ENCODE measurements at places on chromosomes 1 and 21.
A peak's percentile ranks its signal among the peaks of the same experiment; 100 is the strongest.

GRCh38 chr1:217403026-217403720, 227.7 kb downstream of the GPATCH2 start:
- DNase-seq = no peak

DNA sequence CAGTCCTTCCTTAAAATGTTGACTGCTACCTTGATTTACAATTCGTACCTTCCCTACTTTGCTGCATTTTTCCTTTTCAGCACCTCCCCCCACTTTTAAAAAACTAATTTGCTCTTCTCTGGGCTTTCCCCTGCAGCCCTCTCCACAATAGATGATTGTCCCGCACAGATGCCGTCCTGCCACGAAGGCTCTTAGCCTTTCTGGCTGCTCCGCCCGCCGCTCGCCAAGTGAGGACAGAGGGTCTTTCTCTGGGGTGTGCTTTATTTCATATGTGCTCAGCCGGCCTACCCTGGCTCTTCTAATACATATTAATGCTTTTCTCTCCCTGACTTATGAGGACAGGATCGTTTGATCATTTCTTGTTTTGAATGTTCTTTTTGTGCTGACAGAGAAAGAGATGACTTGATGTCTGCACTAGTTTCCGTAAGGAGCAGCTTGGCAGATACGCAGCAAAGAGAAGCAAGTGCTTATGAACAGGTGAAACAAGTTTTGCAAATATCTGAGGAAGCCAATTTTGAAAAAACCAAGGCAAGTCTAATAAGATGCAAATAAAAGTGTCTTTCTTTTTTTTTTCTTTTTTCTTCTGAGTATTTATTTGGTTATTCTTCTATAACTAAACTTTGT, 60.6 kb downstream of the SDCCAG8 start:
- no peak for DNase-seq

DNA sequence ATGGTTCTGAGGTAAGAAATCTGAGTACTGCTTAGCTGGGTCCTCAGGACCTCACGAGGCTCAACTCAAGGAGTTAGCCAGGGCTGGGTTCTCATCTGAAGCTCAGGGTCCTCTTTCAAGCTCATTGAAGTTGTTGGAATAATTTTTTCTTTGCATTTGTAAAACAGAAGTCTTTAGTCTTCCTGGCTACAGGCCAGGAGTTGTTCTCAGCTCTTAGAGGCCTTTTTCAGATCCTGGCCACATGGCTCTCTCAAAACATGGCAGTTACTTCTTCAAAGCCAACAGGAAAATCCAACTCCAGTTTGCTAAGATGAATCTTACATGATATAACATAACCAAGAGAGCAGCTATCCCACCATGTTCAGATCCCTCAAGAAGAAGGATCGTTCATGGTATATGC, 92.3 kb upstream of the CHODL start:
- DNase-seq = no peak

DNA sequence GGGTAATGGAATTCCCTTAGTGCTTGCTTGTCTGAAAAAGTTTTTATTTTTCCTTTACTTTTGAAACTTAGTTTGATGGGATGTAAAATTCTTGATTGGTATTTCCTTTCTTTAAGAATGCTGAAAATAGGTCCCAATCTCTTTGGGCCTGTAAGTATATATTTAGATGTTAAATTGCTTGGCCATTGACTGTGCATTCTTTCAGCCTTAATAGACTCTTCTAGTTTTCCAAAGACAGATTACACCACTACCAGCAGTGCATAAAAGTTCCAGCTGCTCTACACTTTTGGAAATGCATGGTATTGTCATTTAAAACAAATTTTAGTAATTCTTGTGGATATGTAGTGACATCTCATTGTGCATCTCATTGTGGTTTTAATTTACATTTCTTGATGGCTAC, 464.8 kb upstream of the USP24 start:
- no peak for DNase-seq

- DNase-seq = no peak
These were observed 20.2 kb downstream of the LDLRAP1 start for GRCh38 chr1:25563330-25564215.

DNA sequence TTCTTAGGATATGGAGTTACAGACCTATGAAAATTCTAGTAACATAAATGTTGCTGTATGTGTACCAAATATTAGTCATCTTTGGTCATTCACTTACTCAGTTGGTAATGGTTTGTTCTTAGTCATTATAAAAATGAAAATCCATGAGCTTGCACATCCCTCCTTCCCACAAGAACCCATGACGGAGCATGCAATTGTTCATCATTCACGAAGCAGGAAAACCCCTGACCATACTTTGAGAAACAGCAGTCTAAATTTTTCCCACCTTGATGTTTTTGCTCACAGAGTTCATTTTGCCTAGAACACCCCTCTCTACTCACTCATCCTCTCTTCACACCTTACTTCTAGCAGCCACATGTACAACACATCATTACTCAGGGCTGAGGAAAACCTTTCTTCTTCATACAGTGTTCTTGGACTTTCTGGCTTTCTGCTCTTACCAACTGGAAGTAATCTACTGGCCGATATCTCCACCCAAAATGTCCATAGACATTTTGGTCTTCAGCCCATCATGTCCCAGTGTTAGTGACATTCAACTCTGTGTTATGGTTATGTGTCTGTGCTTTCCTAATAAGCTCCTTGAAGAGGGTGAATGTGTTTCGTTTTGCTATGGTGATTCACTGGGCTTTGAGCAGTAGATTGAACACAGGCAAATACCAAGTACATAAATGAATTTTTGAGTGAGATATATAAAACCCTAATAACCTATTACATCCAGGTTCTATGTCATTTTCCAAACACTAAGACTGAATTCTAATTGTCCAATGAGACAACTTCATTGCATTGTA, 189.9 kb downstream of the ZC3H11B start:
- no peak for DNase-seq

GRCh38 chr1:22792396-22793160, 81.9 kb downstream of the EPHB2 start:
- DNase-seq = no peak

DNA sequence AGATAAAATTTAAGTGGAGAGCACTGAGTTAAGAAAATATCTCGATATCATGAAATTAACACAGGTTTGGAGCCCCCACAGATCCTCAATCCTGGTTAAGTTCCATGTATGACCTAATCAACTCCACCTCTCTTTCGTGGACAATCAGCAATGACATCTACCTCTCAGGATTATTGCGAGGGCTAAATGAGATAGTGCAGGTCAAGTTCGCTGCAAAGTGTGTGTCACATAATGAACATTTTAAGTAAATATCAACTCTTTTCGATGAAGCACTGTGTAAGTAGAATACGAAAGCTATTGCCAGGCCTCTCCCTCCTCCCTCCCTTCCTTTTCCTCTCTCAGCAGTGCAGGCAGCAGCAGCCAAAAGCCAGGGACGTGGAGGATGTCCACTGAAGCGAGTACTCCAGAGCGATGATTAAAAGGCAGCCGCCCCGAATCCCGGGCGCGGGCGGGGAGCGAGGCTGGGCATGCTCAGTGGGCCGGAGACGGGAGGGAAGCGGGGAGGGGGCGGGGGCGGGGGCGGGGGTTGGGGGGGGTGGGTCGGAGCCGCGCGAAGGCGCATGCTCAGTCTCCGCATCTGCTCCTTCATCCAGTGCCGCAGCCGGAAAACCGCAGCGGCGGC, at the start of gene CAMSAP2:
Gene CAMSAP2, plus strand, starts transcription at position 567 of the 622 bp plus-strand sequence. CDS start 935 bp downstream, outside the sequence.
- DNase-seq = peak; percentile 56

- DNase-seq = no peak
These were observed 11.9 kb downstream of the ALX3 start for GRCh38 chr1:110058591-110058990.

DNA sequence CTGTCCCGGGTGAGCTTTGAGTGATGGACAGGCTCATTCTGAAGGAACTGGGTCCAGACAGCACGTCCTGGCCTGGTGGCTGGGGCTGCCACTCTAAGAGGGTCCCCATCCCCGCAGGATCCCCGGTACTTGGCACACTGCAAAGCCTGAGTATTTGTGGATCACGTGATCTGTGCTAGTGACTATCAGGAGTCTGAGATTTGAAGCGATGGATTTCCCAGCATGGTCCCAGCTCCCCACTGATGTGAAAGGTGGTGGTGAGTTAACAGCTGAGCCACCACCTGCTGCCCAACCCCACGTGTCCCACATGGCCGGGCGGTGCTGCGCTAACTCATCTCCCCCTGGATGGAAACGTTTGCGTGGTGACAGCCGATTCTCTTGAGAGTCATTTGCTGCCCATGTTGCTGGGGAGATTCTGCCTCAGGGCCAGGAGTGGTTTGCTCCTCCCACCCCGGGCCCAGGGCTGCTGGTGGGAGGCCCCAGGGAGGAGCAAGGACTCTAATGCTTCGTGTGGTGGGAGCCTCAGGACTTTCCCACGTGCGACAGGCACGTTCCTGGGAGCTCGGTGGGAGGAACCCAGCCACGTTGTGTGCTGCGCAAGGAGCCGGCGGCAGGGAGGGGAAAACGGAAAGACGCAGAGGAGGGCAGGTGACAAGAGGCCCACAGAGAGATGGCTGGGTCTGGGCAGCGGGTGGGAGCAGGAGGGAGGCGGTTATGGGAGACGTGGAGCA, 15.1 kb downstream of the FAAP20 start:
- DNase-seq = no peak

DNA sequence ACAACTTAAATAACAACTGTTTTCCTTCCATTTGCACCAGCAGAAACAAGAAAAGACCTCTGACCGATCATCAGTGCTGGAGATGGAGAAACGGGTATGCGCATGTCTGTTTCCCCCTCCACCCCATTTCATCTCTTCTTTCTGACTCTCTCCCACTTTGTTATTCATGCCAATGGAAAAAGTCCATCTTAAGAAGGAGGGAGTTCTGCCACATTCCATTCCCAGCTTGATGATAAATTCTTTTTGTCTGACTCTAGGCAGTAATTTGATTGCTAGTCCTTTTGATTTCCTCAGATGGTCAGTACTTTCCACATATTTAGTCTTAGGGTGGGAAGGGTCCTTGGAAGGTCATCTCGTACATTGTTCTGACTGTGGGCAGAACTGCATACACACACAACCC, 142.5 kb downstream of the SYT2 start:
- DNase-seq = no peak

DNA sequence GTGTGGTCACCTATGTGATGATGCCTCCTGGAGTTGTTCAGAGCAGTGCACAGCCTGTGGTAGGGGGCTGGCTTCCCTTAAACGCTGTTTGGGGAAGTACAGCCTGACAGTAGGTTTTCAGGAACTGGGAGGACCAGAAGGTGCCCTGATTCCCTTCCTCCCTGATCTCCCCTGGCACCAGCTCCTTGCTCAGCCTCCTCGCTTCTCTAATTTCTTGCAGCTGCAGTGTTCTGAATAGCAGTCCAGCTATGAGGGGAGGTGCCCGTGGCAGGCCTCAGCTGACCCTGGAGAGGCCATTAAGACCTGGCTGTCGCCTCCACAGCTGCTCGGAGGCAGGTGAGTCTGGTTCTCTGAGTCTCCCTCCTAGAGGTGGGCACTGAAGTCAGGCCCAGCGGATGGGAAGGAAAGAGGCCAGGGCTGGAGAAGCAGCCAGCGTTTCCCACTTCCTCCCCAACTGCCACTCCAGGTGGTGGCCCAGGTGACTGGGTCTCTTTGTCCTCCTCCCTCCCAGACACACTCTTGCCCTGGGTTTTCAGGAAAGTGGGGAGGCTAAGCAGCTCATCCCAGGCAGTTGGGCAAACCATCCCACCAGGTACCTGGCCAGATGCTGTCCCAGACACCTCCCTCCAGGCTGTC, 52.0 kb upstream of the RPL11 start:
- DNase-seq = no peak

DNA sequence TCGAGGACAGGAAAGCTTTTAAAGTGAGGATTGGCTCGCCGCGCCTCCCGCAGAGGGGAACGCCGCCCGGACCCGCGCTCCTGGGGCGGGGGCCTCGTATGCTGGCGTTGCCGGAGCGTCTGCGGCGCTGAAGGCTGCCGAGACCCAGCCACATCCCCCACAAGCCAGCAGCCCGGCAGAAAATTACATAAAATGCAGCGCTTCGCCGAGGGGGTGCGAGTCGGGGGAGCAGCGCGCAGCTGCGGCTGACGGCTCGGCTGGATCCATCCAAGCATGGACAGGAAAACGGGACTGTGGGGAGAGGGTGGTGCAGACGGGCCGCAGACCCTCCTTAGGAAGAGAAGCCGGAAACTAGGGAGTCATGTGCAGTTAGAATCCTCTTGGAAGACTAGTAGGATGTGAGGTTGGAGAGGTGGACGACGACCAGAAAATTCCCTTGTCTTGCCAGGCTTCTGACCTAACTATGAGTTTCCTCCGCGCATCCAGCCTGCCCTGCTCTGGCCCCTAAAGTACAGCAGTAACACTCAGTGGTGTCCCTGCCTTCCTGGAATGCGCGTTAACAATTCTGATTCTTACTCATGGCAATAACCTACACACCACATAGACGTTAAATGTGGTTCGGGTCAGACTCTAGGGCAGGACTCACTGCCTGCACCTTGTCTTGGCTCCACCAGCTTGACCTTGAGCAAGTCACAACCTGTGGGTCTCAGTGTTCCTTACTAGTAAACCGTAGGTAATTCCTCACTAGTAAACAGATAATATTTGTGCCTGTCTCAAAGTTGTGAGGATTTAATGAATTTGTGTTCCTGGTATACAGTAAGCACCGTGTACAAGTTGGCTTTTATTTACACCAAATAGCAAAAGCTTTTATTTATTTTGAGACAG, 953 bp upstream of the BRWD1 start:
- DNase-seq = peak; percentile 27

DNA sequence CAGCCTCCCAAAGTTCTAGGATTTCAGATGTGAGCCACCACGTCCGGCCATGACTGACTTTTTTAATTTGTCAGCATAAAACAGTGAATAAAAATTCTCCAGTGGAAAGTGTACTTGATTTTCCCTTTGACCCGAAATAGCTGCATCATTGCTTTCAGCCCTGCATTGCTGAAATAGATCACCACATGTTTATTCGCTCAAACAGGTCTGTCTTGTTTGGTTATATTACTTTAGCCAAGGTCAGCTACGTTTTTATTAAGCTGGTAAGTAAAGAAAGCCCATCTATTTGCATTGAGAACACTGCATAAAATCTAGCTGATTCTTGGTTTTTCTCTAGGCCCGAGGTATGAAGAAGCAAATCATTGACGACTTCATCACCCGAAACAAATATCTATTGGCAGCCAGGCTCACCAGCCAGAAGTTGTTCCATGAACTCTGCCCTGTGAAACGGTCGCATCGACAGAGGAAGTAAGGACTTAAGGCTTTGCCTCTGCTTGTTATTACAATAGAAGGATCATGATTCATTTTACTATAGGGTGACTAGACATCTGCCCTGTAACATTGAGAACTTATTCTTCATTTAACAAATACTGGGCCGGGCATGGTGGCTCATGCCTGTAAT, 25.6 kb downstream of the AGMAT start:
- no peak for DNase-seq

Measured in CD4-positive, alpha-beta T cell treated with Interleukin-4 for 4 hours (primary cell).